RWPE1 (cell line): ENCODE measurements at places on chromosomes 12 and 14.

DNA sequence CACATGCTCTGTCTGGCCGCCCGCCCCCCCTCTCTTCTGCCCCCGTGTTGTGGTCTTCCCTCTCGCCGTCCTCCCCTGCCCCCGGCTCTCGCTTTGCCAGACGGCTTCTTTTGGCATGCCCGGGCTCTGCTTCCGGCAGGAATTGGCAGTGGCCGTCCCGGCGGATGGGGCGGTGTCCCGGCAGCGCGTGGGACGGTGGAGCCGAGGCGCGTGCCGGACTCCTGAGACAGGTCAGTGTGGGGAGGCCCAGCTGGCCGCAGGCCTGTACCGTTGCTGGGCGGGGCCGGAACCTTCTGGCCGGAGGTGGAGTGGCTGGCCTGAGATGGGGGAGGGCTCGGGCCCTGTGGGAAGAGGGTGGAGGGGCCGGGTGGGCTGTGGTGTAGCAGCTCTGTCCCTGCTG is 17.1 kb downstream of the KIF26A start:
- no peak for DNase-seq

GRCh38 chr12:46179693-46180452 is 89.0 kb downstream of the SLC38A1 start:
- no peak for DNase-seq

GRCh38 chr12:96070670-96071279 is 35.4 kb upstream of the LTA4H start:
- DNase-seq: no peak

DNA sequence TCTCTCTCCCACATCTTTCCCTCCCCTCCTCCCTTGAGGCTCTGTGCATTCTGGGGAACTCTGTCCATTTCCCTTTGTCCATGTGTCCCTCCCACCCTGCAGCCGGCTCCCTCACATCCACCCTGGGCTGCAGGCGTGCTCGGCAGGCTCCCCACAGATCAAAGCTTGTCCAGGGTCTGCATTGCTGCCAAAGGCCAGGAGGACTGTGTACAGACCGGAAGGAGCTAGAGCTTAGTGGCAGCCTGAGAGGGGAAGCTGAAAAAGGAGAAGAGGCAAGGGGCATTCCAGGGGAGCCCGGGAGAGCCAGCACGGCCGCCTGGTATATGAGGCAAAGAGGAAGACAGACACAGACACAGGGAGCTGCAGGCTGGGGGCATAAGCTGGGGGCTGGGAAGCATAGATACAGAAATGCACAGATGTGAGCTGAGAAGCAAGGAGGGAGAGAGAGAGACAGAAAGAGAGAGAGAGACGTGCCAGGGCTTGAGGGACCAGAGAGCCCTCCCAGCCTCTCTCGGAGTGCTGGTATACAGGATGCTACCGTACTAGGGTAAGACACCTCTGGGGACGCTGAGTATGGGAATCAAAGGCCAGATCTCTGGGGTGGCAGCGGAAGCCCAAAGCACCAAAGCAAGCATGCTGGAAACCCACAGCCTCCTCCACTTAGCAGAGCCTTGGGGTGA is 3.3 kb downstream of the CD4 start:
- DNase-seq: no peak

DNA sequence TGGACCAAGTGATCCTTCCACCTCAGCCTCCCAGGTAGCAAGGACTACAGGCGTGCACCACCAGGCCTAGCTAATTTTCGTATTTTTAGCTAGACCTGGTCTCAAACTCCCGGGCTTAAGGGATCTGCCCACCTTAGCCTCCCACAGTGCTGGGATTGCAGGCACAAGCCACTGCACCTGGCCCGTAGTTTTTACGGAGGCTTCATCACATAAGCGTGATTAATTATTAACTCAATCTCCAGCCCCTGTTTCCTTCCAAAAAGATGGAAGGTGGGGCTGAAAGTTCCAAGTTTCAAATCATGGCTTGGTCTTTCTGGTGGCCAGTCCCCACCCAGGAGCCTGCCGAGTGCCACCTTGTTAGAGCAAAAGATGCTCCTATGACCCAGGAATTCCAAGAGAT is 22.5 kb upstream of the HIF1A start:
- DNase-seq: no peak

GRCh38 chr12:46388427-46389021 is 16.0 kb upstream of the SLC38A2 start:
- DNase-seq: no peak

DNA sequence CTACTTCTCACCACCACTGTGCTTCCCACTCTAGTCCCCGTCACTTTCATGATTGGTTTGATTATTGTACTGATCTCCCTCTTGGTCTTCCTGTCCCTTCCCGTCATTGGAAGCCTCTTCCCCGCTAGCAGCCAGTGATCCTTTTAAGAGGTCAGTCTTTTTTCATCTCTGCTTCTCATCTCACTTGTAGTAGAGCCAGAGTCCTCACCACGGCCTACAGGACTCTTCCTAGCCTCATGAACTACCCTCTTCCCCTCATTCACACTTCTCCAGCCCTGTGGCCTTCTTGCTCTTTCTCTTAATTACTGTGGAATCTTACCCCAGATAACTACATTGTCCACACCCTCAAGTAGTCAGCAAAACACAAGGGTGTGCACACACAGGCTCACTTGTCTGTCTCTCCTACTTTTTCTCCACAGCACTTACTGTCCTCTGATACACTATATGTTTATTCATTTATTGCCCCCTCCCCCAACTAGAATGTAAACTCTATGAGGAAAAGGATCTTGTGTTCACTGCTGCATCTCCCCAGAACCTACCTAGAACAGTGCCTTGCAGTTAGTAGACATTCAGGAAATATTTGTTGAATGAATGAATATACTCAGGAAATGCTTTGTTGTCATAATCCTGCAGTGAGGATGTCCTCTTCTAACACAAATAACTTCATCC is 66.3 kb downstream of the CKB start:
- DNase-seq: no peak

GRCh38 chr12:105587237-105587636 is 256.7 kb downstream of the C12orf75 start:
- DNase-seq: no peak

DNA sequence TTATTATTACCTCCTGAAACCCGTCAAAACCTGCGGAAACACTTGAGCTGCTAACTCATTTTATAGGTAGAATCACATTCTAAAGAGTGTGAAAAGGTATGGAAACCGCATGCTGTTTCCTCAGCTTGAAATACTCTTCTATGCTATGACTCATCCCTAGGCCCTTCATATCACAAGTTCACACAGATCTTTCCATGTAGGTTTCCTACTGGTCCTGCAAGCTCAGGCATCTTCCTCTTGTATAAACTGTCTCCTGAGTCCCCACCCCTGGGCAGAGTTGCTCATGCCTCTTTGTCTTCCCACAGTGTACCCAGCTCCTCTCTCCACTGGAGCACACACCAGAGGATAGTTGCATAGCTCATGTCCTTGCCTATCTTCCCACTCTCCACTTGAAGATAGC is 84.7 kb downstream of the CMAS start:
- peak; percentile 71 for DNase-seq

DNA sequence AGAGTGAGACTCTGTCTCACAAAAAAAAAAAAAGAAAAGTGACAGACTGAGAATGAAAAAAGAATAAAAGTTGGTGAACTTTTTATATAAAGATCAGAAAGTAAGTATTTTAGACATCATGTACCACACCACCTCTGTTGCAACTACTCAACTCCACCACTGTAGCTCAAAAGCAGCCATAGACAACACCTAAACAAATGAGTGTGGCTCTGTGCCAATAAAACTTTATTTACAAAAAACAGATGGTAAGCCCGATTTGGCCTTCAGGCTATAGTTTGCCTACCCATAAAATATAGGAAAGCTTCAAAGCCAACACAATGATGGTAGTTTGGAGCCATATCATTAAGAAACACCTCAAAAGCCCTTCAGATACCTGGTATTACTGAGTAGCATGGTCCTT is 154.5 kb upstream of the FOXN3 start:
- DNase-seq: no peak

GRCh38 chr12:29164477-29165393 is 15.7 kb downstream of the FAR2 start:
- DNase-seq: peak; percentile 81

DNA sequence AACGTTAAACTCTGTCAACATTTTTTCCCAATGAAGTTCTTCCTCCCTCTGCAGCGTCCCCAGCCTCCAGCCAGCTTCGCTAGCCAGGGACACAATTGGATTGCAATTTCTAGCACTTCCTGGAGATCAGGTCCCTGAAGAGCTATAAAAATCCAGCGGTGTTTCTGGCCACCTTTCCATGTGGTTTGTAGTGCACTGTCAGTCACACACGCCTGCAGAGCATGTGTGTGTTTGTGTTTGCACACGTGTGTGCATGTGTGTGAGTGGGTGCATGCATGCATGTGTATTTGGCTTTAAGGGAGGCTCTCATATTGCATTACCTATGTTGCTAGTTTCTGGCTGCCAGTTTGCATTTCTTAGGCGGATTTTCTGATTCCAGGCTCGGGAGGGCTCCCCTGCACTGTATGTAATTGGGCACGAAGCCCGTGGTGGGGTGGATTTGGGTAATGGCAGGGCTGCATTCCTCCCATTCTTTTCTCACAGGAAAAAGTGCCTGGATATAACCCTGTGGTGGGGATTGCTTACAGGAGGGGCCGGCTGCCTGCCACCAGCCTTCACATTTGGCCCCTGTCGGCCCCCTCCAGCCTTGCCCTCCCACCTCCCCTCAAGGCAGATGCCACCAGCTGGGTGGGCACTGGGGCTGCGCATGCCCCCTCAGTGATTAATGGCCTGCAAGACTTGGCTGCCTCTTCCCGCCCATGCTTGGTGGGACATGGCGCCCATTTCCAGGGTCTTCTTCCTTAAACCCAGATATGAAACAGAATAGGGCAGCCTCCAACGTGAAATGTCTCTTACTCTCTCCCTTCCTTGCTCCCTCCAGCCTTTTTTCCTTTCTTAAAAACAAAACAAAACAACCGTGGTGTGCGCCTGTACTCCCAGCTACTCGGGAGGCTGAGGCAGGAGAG is 74.0 kb downstream of the TSPAN9 start:
- no peak for DNase-seq

DNA sequence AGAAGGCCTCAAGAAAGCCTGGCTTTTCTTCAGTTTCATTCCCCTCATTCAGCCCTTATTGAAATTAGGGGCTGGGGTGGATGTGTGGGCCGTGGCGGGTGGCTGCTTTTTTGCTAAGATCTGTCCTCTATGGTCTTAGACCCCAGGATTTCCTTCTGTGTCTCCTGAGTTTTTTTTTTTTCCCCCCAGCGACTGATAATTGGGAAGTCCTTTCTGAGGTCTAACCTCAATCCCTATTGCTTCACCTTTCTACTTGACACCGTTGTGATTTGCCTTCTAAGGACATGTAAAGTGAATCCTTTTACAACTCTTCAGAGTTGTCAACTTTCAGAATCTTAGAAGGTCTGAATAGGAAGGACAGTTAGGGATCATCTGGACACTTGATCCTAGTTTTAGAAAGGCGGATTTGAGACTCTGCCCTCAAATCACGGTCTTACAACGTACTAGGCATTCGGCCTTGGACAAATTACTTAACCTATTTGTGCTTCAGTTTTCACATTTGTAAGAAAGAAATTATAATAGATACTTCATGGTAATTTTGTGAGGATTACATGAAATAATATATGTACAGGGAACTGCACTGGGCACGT is 4.4 kb downstream of the GPR84 start:
- DNase-seq: no peak

DNA sequence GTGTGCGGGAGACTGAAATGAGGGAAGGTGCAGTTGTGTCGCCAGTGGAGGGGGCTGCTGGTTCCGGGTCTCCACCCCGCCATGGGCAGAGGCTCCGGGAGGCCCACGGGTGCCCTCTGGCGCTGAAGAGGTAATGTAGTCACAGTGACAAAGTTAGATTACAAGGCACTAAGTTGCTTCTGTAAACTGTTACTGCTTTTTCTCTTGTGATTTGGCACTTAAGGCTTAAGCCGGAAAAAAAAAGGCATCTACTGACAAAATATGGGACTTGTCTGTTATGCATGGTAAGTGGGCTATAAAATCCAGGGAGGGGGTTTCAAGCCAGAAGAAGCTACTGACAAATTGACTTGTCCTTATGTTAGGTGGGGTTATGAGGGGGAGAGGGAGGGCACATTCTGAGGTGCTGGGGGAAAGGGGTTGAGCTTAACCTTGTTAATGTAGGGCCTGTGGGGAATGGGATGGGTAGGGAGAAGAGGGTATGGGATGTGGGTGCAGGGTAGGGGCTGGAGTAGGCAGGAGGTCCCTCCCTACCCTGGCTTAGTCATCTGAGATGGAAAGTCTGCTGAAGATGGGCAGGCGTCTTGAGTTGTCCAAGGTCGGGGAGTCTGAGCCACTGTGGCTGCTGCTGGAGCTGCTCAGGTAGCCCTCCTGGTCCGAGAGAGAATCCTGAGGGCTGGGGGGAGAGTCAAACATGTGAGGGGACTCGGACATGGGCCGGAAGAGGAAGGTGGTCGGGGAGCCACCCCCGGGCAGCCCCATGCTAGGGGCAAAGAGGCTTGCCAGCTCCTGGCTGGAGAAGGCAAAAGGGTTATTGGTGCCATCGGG is 3.7 kb downstream of the ZFP36L1 start:
- no peak for DNase-seq

GRCh38 chr14:94051115-94051514 is 25.0 kb downstream of the OTUB2 start:
- DNase-seq: no peak

DNA sequence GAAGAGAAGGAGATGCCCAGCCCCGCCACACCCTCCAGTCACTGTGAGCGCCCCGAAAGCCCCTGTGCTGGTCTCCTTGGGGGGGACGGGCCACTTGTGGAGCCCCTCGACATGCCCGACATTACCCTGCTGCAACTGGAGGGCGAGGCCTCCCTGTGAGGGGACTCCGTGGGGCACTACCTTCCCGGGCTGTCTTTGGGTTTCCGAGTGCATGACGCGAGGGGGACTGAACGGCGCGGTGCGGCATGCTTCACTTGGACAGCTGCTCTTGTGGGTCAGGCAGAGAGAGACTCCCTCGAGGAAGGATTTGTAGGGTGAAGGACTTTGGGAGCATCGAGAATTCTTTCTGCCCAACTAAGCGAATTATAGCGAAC is 1.1 kb downstream of the CCDC184 start:
- DNase-seq: no peak

GRCh38 chr12:52003016-52003550 is 3.7 kb upstream of the TAMALIN start:
- DNase-seq: no peak

- DNase-seq: peak; percentile 72
Observed at GRCh38 chr12:6735448-6736191, 11.8 kb downstream of the COPS7A start.

DNA sequence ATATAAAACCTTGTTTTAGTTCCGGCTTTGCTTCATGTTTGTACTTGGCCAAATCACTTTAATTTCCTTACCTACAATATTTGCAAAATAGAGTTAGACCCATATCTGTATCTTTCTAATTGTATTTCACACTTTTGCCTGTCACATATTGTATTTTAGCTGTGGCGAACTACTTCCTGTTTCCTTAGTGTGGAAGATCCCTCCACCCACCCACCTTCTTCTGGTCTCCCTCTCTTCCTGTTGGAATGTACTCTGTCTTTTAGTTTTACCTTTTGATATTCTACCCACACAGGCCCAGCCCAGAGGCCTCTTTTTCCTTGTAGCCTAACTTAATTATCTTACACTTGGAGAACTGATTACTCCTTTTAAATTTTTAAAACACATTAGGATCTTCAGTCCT is 78.2 kb downstream of the SCN8A start:
- DNase-seq: no peak

- no peak for DNase-seq
Observed at GRCh38 chr12:93706824-93707223, 29.6 kb downstream of the CRADD start.
